ENCODE measurements at places on chromosomes 1 and 21.

DNA sequence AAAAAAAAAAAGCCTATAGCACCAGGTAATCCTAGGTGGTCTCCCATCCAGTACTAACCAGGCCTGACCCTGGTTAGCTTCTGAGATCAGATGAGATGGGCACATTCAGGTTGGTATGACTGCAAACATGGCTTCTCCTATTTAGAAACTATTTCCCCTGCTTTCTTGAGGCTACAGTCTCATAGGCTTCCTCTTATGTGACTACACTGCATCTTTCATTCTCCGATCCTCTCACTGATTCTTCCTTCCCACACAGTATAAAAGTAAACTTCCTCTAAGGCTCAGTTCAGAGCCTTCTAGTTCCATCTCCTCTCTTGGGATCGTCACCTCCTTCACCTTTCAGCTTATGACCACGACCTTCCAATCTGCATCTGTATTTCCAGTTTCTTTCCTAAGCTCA, 30.4 kb upstream of the RNF2 start:
- no peak for DNase-seq

GRCh38 chr1:200079232-200079940, 51.9 kb downstream of the NR5A2 start:
- DNase-seq = no peak

- no peak for DNase-seq
These were observed 297.5 kb downstream of the DUSP10 start for GRCh38 chr1:221444346-221444745.

DNA sequence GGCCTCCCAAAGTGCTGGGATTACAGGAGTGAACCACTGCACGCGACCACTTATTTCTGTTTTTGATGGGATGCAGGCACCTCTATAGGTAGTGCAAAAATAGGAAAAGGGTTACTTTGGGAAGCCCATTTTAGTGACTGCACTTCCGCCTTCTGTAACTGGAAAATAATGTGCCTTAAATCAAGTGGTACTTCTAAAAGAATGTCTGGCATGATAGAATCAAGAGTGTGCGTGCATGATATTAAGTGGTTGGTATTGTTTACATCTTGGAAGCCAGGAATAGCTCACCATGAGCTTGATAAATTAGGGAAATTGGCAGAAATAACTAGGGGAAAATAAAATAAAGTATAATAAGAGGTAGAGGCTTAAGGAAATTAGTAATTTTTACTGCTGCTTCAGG, 1067.0 kb downstream of the ADGRL2 start:
- no peak for DNase-seq

- no peak for DNase-seq
These were observed 142.8 kb downstream of the ETS2 start for GRCh38 chr21:38948377-38949069.

DNA sequence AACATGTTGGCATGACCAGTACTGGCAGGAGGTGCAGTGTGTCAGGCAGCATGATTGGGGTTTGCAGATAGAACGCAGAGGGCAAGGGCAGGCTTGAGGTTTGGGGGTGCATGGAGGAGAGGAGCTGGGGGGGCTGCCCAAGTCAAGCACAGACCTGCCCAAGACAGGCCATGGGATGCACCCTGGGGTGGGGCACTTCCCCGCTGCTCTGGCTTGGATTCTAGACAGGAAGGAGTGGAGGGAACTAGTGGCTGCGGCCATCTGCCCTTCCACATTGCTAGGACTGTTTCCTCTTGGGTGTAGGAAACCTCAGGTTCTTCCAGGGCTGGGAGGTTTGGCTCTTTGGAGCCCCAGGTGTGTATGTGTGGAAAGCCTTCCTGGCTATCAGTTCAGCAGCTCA, 3.0 kb downstream of the PDXK start:
- no peak for DNase-seq

- no peak for DNase-seq
These were observed 129.4 kb downstream of the PPIAL4G start for GRCh38 chr1:148353461-148354283.

GRCh38 chr1:174995916-174996315, 3.8 kb upstream of the CACYBP start:
- DNase-seq = no peak

- no peak for DNase-seq
These were observed 263.4 kb downstream of the GRIK1 start for GRCh38 chr21:29676395-29676794.

DNA sequence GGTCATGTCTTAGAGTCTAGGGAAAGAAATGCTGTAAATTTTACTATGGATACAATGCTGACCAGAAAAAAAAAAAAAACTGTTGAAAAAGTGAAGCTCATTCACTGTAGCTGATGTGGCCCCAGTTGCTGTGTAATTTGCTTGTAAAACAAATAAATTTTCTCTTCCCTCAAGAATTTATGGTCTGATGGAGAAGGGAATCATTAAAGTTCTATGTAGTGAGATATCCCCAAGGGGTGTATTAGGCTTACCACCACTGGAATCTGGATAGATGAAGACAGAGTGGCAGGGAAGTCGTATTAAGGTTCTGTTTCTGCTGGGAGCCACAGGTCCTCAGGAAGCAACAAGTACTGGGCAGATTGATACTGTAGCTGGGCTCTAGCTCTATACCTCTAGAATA, 860.0 kb downstream of the LTN1 start:
- no peak for DNase-seq

DNA sequence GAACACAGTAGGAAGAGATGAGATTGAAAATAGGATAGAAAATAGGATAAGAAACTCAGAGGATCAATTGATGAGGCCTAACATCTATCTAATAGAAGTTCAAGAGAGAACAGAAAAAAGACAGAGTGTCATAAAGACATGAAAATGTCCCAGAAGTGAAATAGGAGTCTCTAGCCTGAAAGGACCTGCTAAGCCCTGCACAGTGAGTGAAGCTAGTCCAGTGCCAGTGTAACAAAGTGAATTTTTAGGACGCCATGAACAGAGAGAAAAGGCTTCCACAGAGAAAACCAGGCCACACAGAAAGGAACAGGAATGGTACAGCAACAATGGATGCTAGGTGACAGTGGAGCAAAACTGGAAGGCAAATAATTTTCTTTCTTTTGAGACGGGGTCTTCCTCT, 20.3 kb upstream of the LSS start:
- no peak for DNase-seq

GRCh38 chr1:7290971-7291970, 479.8 kb upstream of the VAMP3 start:
- DNase-seq = no peak

GRCh38 chr1:117635805-117636204, 30.0 kb downstream of the TENT5C start:
- no peak for DNase-seq

GRCh38 chr21:15793550-15794235, 63.9 kb downstream of the USP25 start:
- DNase-seq = no peak

DNA sequence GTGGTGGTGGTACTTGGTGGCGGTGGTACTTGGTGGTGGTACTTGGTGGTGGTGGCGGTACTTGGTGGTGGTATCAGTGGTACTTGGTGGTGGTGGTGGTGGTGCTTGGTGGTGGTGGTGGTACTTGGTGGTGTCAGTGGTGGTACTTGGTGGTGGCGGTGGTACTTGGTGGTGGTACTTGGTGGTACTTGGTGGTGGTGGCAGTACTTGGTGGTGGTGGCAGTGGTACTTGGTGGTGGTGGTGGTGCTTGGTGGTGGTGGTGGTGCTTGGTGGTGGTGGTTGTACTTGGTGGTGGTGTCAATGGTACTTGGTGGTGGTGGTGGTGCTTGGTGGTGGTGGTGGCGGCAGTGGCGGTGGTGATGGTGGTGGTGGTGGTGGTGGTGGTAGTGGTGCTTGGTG, 20.2 kb downstream of the COQ8A start:
- no peak for DNase-seq

- DNase-seq = no peak
These were observed 5.2 kb downstream of the OLIG1 start for GRCh38 chr21:33075128-33075527.

GRCh38 chr21:44566403-44566802, 7.1 kb upstream of the KRTAP10-4 start:
- no peak for DNase-seq

- no peak for DNase-seq
These were observed 65.0 kb downstream of the ZSWIM5 start for GRCh38 chr1:45141247-45142003.

DNA sequence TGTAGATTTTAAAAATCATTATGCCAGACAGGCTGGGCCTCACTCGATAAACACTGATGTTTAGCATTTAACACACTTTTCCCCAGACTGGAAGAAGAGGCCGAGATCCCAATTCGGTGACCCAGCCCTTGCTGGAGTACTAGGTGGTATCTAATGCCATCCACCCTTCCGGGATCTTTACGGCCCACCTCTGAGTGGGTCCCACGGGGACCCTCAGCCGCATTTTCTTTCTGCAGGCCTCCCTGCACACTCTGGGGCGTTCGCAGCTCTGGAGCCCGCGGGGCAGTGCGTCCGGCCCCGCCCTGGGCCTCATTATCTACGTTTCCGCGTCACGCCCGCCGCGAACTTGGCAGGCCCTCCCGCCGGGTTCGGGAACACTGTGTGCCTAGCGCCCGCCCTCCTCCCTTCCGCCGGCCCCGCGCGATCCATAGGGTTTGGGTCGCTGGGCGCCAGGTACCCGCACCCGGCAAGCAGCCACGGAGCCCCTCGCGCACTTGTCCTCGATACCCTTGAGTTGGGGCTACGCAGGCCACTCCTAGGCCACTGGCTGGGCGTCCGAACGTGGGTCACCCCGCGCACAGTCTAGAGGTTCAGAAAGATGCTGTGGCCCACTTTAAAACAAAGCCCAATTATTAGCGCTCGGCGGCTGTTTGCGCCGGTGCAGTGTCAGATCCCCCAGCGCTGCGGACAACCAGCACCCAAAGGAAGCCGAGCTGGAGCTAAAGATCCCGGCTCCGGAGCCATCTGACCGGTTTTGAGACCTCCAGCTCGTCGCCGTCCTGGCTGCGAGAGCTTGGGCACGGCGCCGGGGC, 950 bp upstream of the EVA1C start:
- DNase-seq = no peak

GRCh38 chr1:9065213-9065751, 4.2 kb downstream of the SLC2A5 start:
- no peak for DNase-seq

- DNase-seq = no peak
These were observed 103.2 kb upstream of the ZNF644 start for GRCh38 chr1:91124989-91125417.

- no peak for DNase-seq
These were observed 70.5 kb upstream of the PGD start for GRCh38 chr1:10328180-10328963.

GRCh38 chr21:35266546-35266945, 217.4 kb upstream of the RUNX1 start:
- DNase-seq = no peak

DNA sequence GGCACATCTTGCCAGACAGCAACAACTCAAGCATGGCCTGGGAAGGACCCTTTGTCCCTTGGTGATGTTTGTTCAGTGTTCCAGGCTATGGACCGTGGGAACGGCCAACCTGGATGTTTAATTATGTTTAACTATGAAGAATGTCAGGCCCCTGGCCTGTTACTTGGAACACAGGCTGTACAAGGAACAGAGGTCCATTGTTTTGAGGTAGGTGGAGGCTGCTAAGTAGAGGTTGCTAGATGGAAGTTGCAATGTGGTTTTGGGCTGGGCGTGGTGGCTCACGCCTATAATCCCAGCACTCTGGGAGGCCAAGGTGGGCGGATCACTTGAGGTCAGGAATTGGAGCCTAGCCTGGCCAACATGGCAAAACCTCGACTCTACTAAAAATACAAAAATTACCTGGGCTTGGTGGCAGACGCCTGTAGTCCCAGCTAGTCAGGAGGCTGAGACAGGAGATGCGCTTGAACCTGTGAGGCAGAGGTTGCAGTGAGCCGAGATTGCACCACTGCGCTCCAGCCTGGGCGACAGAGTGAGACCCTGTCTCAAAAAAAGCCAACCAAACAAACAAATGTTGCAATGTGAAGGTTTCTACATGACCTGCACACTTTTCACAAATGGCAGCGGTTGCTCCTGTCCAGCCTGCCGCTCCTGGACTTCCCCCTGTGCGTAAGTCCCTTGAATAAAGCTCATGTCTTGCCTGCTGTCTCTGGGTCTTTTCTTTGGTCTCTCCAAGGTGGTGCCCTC, 2.5 kb upstream of the LEFTY1 start:
- no peak for DNase-seq

GRCh38 chr1:220670365-220670764, 19.8 kb upstream of the C1orf115 start:
- DNase-seq = no peak

GRCh38 chr21:42025376-42026081, 15.4 kb upstream of the ZBTB21 start:
- DNase-seq = no peak

DNA sequence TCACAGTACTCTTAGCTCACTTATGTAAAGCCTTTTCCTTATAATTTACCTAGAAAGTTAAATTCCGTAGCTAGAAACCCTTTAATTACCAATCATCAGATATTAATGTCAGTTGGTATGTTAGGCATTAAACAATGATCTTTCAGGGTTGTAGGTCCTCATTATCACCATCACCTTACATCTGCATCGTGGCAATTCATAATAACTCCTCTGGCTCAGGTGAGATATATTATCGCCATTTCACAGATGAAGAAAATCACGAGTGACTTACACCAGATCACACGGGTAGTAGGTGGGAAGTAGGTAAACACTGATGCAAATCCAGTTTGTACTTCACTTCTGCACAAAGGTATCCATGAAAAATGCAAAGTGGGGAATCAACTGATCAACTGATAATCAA, 639 bp downstream of the NUP133 start:
- no peak for DNase-seq

- no peak for DNase-seq
These were observed 1217.8 kb upstream of the ADGRL2 start for GRCh38 chr1:80582980-80583379.

GRCh38 chr1:7681401-7681800, 89.7 kb upstream of the VAMP3 start:
- no peak for DNase-seq

DNA sequence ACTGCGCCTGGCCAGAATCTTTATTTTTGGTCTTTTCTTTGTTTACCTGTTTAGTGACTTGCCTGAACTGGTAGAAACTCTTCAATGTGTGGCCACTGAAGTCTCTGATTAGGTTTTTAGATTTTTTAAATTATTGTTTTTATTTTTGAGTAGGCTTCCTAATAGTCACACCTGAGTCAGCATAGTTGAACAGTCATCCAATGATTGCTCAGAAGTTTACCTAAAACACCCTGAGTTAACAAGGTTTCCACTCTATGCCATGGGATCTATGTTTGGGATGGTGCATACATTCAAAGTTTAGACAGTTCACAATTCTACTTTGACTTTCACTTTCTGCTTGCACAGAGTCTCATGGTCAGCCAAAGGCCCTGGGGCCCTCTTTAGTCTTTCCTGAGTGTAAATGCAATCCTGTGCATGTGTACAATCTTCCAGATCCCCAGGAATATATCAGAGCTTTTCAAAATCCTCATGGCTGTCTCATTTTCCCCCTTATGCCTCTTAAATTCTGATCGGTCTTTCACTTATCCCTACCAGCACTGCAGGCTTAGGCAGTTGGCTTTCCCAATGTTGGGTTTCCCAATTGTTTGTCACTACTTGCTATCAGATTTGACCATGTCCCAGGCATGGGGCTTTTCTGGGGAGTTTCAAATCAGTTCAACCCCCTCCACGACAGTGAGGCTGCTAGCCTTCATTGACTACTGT, 114.4 kb upstream of the RAB3GAP2 start:
- DNase-seq = no peak

GRCh38 chr1:248730507-248731335, 24.8 kb downstream of the LYPD8 start:
- no peak for DNase-seq

- DNase-seq = no peak
These were observed 70.1 kb downstream of the KAZN start for GRCh38 chr1:14668538-14668937.

Data from stimulated activated CD8-positive, alpha-beta memory T cell treated with anti-CD3 and anti-CD28 coated beads, Interleukin-7, amount 100 ng/mL, for 1 hour (primary cell).